ENCODE measurements at places on chromosomes 11 and 22. TPM values are rescaled to one million over a fixed set of nuclear protein-coding genes. Genes with fewer than 3 reads are reported as not detected.

DNA sequence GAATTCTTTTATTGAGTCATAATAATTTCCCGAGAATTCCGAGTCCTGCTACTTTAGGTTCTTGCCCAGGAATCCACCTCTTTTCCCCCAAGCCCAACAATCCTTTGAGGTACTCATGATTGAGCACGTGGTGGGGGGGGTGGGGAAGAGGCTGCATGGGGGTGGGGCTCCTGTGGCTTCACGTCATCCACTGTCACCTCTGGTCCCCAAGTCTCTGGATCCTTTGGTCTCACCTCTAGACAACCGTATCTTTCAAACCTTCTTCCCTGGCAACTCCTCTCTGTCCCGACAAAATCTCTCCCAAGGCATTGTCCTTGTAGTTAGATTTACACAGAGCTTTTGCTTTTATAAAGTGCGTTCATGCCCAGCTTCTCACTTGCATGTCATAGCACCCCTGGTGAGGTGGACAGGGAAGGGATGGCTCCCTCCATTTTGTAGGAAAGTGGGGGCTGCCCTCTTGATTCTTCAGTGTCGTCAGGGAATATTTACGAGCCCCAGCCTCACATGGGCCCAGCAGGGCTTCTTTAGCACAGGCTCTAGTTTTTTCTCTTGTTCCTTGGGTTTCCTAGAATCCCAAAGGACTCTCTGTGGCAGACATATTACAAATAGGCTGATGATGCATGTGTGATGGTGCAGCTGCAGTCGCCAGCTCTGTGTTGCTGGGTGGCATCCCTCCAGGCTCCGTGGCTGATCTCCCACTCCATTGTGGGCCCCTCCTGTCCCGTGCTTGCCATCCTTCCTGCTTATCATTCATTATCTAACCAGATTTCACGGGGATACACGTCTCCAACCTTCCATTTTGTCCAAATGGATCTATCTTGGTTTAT is 8.4 kb downstream of the UCP3 start:
- no peak for DNase-seq

GRCh38 chr11:118088531-118088930 is 1.8 kb upstream of the SMIM35 start:
- no peak for DNase-seq

GRCh38 chr22:22210375-22210774 is 34.2 kb upstream of the VPREB1 start:
- peak; percentile 40 for DNase-seq

DNA sequence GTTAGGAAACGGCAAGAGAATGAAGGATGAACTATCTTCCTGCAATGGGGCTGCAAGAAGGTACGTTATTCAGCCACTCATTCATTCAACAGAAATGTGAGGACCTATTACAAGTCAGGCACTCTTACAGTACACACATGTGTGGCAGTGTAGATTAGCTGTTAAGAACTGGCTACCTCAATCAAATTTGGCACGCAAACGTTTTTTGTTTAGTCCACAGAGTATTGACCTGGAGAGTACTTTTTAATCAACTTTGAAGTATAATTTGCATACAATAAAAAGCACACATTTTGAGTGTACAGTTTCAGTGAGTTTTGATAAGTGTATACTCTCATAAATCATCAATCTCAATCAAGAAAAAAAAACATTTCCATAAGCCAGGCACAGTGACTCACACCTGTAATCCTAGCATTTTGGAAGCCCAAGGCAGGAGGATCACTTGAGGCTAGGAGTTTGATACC is 24.2 kb downstream of the MRTFA start:
- DNase-seq = no peak

DNA sequence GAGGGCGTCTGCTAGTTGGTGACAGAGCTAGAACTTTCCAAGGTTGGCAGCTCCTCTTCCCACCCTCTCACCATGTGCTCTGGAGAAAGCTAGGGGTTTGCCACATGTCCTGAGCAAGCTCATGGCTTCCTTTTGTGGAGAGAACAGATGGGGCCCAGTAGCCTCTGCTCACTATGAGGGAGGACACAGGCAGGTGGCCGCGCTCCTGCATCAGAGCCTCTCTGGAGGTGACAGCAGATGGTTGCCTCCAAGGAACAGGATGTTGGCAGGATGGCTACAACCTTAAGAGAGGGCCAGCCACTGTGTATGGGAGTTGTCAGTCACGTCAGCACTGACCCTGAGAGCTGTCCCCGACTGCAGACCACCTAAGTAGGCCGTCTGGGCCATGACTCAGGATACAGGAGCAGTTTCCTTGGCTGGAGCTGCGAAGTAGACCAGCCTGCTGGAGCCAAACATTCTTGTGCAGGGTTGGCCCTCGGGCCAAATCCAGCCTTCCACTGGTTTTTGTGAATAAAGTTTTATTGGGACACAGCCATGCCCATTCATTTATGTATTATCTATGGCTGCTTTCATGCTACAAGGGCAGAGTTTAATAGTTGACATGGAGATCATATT is 28.0 kb downstream of the SGSM1 start:
- DNase-seq = no peak

GRCh38 chr11:120195601-120196320 is 15.1 kb upstream of the OAF start:
- no peak for DNase-seq

- no peak for DNase-seq
Measured at GRCh38 chr11:102470251-102470650, 17.7 kb upstream of the TMEM123 start.

DNA sequence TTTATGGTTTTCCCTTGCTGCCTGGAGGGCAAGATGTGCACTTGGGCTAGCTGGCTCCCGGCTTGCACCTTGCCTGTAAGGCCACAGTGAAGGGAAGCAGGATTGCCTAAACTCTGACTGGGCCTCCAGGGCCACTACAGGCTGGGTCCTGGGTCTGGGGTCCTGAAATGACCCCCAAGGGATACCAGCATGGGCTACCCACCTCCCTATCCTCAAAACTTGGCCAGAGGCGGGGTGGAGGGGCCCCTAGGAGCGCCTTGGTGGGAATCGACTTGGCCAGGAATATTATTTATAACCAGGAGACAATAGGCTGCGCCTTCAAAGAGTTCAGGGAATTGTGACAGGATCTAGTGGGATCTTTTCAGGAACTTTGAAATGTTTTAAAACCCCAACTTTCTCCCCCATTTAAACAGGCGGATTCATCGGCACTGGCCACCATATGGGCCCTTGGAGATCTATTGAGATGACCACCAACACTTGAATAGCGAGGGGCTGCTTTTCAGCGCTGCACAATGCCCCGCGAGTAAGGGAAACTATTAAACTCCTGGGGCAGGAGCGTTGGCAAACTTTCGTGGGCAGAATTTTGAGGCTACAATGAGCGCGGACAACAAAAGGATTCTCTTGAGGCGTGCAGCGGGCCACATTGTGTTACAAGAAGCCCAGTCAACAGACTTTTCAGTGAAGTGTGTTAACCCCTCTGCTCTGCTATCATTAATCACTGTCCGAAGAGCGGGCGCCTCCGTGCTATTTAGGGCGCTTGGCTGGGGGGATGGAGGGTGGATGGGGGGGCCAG is 15.2 kb downstream of the PAX6 start:
- DNase-seq = no peak

DNA sequence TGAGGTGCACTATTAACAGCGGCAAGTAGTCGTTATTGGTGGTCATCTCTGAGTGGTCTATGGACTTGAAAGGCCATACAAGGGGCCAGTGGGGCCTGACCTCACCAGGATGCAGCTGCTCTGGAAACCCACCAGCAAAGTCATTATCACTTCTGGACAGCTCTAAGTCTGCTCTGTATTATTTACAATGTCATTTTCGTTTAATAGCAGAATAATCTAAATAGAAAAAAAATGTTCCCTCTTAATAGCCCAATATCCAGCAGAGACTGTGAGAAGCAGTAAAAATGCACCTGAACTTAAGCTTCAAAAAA is 85.0 kb upstream of the EED start:
- DNase-seq = no peak

DNA sequence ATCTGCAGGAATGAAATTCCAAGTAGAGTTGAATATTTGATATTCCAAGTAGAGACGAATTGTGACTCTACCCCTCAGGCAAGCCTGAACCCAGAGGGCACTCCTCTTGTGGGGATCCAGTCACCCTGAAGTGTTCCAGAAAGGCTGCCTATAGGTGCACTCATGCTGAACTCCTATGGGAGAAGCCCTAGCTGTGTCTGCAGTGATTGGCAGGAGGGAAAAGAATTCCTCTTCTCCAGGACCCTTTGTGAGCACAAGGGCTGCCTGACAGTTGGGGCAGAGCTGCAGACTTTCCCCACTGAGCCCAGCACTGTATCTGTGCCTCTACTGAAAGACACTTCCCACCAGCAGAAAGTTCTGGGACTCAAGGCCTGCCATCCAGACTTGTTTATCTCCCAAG is 35.0 kb downstream of the BBOX1 start:
- no peak for DNase-seq

DNA sequence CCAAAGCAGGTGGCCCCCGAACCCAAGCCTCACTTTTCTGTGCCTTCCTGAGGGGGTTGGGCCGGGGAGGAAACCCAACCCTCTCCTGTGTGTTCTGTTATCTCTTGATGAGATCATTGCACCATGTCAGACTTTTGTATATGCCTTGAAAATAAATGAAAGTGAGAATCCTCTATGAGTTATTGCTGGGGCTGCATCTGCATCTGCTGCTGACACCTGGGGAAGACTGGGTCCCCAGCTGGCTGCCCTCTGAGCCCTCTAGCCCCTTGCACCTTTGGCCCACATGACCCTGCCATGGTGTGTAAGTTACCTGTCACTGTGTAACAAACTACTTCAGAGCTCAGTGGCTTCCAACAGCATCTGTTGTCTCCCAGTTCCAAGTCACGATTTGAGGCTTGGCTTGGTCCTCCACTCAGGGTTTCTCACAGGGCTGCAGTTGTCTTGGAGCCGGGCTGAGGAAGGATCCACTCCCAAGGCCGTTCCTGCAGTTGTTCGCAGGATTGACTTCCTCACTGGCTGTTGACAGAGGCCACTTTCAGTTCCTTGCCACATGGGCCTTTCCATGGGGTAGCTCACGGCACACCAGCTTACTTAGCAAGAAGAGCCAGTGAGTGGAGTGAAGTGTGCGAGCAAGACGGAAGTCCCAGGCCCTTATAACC is 13.5 kb upstream of the UVRAG start:
- no peak for DNase-seq

DNA sequence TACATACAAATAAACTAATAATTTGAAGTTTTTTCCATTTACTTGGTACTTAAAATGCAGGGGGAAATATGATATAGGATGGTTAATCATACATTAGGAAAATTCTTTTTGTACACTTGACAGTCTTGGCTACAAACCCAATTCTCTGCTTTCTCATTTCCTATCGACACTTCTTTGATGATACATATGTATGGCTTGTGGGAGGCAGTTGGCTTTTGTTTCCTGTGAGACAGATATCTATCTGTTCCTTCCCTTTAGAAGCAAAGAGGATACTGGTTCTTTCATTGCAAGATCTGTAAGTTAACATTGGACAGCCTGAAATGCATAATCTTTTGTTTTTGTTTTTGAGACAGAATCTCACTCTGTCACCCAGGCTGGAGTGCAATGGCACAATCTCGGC is 47.9 kb upstream of the ADORA2A start:
- no peak for DNase-seq

DNA sequence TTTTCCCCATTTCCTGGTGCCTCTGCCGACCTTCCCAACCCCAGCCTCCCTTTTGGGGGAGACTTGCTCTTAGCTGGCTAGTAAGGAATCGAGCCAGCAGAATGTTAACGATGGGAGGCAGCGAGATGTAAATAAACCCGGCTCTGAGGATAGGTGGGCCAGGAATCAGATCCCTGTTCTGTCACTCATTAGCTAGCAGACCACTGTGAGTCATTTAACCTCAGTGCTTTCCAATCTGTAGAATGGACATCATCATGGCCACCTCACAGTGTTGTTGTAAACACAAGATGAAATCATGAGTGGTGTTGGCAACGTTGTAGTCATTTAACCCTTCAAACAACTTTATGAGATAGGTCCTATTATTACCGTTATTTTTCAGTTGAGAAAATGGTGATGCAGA is 208.6 kb downstream of the KIRREL3 start:
- DNase-seq = no peak

DNA sequence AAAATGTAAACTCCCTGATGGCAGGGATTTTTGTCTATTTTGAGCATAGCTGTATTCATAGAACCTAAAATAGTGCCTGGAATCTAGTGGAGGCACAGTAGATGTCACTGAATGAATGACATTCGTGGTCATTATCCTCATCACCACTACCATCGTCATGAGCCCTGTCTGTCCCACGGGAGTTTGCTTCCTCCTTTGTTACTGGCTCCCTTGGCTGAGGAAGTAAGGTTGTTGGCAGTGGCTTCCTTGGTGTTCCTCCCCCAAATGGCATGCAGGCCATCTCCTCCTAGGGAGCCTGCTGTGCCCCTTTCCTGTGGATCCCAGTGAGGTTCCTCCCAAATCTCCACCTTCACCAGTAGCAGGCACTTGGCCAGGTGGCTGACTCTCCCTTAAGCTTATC is 183.0 kb downstream of the CEP164 start:
- DNase-seq = no peak

GRCh38 chr11:46251954-46252353 is 25.5 kb upstream of the CREB3L1 start:
- DNase-seq = no peak

DNA sequence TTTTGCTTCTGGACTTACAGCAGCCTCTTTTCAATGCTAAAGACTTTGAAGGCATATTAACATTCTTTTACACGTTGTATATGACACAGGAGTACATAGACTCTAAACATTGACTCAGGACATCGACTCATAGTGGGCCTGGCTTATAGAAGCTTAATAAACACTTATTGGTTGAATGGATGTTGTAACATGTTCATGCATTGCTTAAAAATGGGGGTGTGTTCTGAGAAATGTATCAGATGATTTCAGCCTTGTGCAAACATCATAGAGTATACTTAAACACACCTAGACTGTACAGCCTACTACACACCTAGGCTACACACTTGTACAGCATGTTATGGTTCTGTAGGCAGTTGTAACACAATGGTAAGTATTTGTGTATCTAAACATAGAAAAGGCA is 17.9 kb downstream of the TTC17 start:
- no peak for DNase-seq

- no peak for DNase-seq
Measured at GRCh38 chr11:113615773-113616172, 90.3 kb downstream of the TMPRSS5 start.

DNA sequence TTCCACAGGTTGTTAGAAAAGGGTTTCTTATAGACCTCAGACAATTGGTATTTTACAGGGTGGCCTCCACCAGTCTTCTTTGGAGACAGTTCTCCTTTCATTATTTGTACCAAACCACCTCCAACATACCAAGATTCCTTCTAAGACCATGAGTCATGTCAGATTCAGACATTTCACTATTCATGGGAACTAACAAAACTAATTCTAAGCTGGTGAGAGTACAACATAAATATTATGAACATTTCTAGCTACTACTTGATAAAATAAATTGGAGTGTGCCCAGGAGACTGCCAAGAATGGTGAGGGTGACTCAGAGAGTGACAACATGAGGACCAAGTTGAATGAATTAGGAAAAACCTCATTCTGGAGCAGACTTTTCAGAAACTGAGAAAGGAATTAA is 494.6 kb upstream of the LRRC4C start:
- DNase-seq = peak; percentile 89

- no peak for DNase-seq
Measured at GRCh38 chr11:102268985-102269470, 48.3 kb upstream of the BIRC3 start.

GRCh38 chr11:69352715-69353319 is 58.9 kb downstream of the MYEOV start:
- DNase-seq = peak; percentile 92

The JAML gene
- not detected for total RNA-seq

The CD3D gene
- total RNA-seq = not detected

The TEX54 gene
- total RNA-seq = not detected

The TMPRSS4 gene
- not detected for total RNA-seq

The MSANTD4 gene
- total RNA-seq = 14.2 TPM

The NAV2 gene
- 2.6 TPM for total RNA-seq

All from SJSA1 (cell line).